CD14-positive monocyte (primary cell): ENCODE measurements at places on chromosomes 4 and X.

GRCh38 chr4:113077575-113077974 lies 28.1 kb downstream of the ANK2 start:
- no peak for DNase-seq

GRCh38 chr4:4418676-4419390 lies 31.9 kb downstream of the NSG1 start:
- no peak for DNase-seq

DNA sequence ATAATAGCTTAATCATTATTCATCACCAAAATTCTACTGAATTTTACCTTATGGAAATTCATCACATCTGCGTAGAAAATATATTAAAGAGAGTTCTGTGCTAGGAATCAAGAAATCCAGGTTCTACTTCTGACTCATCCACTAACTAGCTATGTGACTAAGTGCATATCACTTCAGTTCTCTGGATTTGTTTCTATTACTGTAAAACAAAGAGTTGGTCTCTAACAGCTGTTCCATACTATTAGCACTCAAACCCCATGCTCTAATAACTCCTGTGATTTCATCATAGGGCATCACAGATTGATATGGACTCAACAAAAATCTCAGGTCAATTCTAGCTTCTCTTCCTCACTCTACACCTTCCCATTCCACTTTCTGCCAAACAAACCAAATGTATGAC lies 572.0 kb downstream of the INPP4B start:
- DNase-seq, result no peak

DNA sequence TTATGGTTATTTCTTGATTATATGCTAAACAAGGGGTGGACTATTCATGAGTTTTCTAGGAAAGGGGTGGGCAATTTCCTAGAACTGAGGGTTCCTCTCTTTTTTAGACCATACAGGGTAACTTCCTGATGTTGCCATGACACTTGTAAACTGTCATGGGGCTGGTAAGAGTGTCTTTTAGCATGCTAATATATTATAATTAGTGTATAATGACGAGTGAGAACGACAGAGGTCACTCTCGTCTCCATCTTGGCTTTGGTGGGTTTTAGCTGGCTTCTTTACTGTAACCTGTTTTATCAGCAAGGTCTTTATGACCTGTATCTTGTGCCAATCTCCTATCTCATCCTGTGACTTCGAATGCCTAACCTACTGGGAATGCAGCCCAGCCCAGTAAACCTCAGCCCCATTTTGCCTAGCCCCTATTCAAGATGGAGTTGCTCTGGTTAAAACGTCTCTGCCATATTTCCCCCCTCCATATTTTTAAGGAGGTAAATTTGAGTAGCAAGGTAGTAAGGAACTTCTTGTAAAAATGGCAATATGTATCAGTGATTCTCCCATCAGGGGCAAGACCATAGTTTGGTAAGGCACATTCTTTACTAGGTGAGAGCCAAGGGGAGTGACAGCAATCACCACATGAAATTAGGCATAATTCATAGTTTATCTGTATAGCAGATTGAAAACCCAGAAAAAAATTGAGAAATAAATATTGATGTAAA lies 2.6 kb downstream of the CXCL2 start:
- DNase-seq, result peak; percentile 52

DNA sequence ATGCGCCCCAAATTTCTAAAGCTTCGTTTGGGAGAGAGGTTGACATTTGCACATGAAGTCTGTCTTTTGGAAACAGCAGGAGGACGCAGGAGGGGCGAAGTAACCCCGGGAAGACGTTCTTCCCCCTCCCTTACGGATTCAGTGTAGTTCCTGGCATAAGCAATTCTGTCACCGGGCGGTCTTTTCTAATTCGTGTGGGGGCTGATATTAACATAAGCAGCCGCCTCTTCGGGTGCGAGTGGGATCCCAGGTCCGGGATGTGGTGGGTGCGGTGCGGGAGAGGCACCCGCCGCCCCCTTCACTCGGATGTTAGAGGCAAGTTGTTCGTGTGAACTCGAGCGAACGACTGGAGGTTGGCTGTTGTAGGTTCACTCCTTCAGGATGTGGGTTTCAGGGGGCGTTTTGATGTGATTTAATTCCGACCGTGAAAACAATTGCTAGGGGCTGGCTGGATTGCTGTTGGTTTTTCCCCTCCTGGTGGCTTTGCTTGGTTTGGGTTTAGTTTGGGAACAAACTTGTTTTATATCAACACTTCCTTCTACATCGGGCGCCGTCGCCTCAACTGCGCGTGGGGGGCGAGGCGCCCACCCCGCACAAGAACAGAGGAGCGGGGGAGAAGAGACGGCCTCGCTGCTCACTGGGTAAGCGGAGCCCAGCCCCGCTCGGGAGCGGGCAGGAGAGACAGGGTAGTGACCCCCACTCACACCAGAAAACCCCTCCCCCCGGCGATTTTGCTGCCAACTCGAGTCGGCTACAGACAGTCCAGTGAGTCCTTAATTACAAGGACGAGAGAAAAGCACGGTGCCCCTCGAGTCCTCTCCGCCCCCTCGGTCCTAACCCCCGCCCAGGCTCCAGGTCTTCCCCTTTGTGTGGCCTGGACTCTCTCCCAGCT lies 2.9 kb upstream of the LEF1 start:
- no peak for DNase-seq

DNA sequence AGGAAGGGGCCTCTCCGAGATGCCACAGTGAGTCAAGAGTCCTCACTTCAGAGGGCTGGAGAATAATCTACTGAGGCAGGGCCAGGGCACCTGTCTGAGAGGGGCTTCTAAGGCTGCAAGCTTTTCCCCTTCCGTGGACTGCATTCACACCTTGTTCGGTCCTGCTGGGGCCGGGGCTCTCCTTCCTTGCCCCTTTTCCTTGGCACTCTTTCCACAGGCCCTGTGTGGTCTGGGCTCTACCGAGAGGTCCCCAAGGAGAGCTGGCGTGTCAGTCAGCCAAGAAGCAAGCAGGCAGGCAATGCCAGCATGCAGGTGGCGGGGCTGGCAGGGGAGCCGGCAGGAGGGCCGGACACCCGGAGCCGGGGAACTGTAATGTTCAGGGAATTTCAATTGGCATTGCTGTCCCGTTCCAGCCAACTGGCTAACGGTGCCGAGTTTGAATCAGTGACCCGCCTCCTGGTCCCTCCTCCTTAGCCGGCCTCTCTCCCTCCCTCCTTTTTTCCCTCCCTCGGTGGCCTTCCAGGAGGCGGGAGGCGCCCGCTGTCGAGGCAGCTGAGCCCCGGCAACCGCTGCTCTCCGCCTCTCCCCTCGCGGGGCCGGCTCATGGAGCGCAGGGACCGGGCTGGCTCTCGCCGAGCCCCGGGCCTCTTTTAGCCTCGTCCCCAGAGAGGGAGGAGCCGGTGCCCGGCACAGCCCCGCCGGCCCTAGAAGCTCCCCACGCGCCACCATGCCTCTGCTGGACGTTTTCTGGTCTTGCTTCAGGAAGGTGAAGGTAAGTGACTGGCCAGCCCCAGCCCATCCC lies at the start of gene STARD8:
TSS of gene STARD8 (plus strand) at position 511 of the 802 bp plus-strand sequence. CDS start at position 728, 217 bp downstream.
- DNase-seq, result no peak

- DNase-seq, result no peak
Observed at GRCh38 chr4:149933883-149934282, 118.2 kb upstream of the IQCM start.

DNA sequence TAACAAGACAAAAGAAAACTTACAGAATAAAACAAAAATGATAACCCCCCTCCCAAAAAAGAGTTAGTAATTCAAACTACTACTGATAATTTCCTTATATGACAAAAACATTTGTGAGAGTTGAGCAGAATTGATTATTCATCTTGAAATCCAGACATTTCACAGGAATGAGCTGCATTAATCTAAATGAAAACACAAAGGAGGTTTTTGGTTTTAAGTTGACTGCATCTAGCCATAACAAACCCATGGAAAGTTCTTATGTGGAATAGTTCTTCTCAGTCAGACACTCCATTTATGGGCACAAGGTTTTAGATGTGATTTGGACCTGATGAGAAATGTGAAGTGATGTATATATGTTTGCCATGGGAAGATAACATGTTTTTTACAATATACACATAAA lies 95.4 kb downstream of the VCX2 start:
- no peak for DNase-seq

GRCh38 chr4:173446416-173446815 lies 47.5 kb upstream of the SCRG1 start:
- no peak for DNase-seq

- DNase-seq, result peak; percentile 26
Observed at GRCh38 chrX:11349661-11350337, 56.6 kb downstream of the AMELX start.

DNA sequence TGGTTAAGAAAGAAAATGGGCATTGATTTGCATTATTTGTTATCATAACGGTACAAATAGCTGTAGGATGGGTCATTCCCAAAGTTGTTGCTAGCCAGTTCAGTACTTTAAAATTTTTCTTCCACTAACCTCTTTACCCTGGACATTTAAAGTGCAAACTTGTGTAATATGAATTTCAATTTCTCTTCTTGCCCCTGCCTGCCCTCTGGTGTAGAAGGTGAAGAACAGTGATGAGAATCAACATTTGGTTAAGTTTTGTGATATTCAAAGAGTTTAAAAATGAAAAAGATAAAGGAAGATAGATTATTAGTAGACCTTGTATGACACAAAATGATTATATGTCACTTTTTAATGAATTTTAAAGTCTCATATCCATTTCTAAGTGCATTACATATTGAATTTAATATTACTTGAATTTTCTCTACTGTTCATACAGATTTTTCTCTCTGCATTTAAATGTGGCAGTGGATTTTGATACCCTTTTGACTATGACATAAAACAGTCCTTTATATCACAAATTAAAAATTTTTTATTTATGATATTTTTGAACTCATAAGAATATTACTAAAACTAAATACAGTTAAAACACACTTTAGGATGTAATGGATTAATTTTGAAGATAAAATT lies 337.7 kb downstream of the BMPR1B start:
- no peak for DNase-seq

- no peak for DNase-seq
Observed at GRCh38 chr4:17560065-17560673, 16.8 kb upstream of the LAP3 start.

- no peak for DNase-seq
Observed at GRCh38 chr4:88900432-88900831, 156.6 kb downstream of the FAM13A start.

- DNase-seq, result no peak
Observed at GRCh38 chr4:8351931-8352367, 82.4 kb downstream of the HTRA3 start.

DNA sequence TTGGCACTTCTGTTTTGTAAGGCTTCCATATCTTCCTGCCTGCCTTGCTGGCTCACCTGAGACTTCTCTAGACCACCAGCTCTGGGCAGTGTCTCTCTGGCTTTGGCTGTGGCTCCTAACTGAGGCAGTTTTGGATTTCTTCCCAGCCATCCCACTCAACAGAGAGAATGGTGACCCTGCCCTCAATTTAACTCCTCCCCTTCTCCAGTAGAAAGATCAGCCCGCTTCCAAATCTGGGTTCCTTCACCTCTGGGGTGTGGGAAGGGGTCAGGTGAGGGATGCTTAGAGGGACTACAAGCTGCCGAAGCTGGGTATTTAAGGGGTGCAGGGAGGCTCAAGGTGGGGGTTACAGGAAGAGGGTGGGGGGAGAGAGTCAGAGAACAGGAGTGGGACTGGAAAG lies 23.7 kb downstream of the NAP1L5 start:
- no peak for DNase-seq

GRCh38 chr4:122003335-122003734 lies 51.5 kb upstream of the TRPC3 start:
- DNase-seq, result no peak

DNA sequence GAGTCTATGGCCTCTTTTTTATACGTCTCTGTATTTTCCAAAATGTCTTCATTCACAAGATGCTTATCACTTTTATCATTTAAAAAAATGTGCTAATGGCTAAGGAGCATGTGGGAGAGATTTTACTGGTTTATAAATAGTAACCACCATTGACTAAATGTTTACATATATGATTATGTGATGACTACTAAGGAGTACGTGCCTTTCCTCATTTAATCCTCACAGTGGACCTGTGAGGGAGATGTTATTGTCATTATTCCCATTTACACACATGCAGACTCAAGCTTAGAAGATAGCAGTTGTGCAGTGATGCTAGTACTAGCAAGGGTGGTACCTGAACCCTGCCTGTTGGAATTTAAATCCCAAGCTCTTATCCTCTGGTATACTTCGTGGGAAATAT lies 2.4 kb downstream of the SRD5A3 start:
- DNase-seq, result no peak

- DNase-seq, result no peak
Observed at GRCh38 chr4:55393461-55394320, 2.1 kb upstream of the TMEM165 start.

GRCh38 chr4:142396279-142396678 lies 449.8 kb downstream of the INPP4B start:
- DNase-seq, result no peak

GRCh38 chr4:172881645-172882044 lies 287.0 kb upstream of the GALNT7 start:
- DNase-seq, result no peak

GRCh38 chr4:143399113-143399949 lies 62.7 kb downstream of the GAB1 start:
- peak; percentile 40 for DNase-seq

DNA sequence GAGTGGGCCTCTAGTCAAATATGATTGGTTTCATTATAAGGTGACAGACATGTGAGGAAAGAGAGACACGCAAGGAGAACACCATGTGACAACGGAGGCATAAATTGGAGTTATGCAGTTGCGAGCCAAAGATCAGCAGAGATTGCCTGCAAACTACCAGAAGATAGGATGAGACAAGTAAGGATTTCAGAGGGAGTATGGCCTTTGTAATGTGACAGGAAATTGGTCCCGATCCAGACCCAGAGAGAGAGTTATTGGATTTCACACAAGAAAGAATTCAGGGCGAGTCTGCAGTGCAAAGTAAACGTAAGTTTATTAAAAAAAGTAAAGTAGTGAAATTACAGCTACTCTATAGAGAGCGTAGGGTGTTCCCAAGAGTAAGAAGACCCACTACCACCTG lies 35.7 kb upstream of the NDST4 start:
- no peak for DNase-seq

- DNase-seq, result no peak
Observed at GRCh38 chrX:121050781-121051180, 3.4 kb downstream of the GLUD2 start.

DNA sequence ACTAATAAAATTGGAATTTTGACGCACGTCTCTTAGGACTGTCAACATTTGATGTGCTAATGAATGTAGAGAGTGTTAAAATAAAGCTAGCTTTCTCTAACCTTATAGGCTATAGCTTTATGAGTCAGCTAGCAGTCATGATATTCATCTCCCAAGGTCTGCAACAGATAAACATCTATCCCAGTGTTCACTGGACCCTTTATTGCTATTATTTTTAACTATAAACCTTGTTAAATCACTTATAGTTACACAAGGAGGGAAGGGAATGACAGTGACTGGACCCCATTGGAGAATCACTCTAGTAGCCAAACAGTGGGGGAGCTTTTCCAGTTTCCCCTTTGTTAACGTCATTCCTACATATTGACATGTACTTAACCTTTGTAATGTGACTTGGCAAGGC lies 67.9 kb upstream of the SHISA3 start:
- no peak for DNase-seq

- DNase-seq, result no peak
Observed at GRCh38 chr4:168803732-168804131, 206.3 kb downstream of the CBR4 start.
